ENCODE measurements at places on chromosomes 6 and 20. TPM values are rescaled to one million over a fixed set of nuclear protein-coding genes. Genes with fewer than 3 reads are reported as not detected.

DNA sequence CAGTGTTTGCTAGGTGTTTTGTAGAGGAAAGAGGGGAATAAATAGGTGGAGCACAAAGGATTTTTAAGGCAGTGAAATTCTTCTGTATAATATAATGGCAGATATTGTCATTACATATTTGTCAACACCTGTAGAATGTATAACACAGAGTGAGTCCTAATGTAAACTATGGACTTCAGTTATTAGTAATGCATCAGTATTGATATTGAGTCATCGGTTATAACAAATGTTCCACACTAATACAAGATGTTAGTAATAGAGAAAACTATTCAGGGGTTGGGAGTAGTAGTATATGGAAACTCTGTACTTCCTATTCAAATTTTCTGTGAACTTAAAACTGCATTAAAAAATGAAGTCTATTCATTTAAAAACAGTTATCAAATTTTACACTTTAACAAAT is 299.2 kb downstream of the UBE3D start:
- DNase-seq: no peak

GRCh38 chr6:109428889-109429477 is 11.4 kb downstream of the PPIL6 start:
- no peak for DNase-seq

- DNase-seq: peak; percentile 18
These were observed 24.4 kb downstream of the SERAC1 start for GRCh38 chr6:158143700-158144099.

- no peak for DNase-seq
These were observed 5.1 kb downstream of the C6orf132 start for GRCh38 chr6:42137194-42137753.

EPPIN gene
- not detected for total RNA-seq
